A375 (cell line): ENCODE measurements at places on chromosomes 7 and 10. TPM values are rescaled to one million over a fixed set of nuclear protein-coding genes. Genes with fewer than 3 reads are reported as not detected.

ZKSCAN1 gene
- total RNA-seq: 23.1 and 27.5 TPM in 2 replicates

PILRA gene
- 0.24 and 0.45 TPM in 2 replicates for total RNA-seq

CFAP43 gene
- total RNA-seq: 0.19 and 0.37 TPM in 2 replicates

OR2A1 gene
- not detected in 2 replicates for total RNA-seq

FGFBP3 gene
- 0.94 and 1.1 TPM in 2 replicates for total RNA-seq

PAX4 gene
- total RNA-seq: not detected in 2 replicates

PDZD7 gene
- total RNA-seq: 6.6 and 7.0 TPM in 2 replicates

MYL10 gene
- 0.75 TPM in 1 of 2 replicates, not detected in the other for total RNA-seq

FAM180A gene
- not detected in 2 replicates for total RNA-seq

LMOD2 gene
- total RNA-seq: not detected in 2 replicates

MCM10 gene
- total RNA-seq: 26.8 and 36.0 TPM in 2 replicates

PIK3CG gene
- total RNA-seq: 0.30 TPM in 1 of 2 replicates, not detected in the other

SPOCK2 gene
- 0.75 and 0.85 TPM in 2 replicates for total RNA-seq

ST8SIA6 gene
- not detected in 2 replicates for total RNA-seq

LRRC4 gene
- total RNA-seq: not detected in 2 replicates

OGDHL gene
- total RNA-seq: 2.7 and 3.0 TPM in 2 replicates
